Naive thymus-derived CD4-positive, alpha-beta T cell (primary cell): ENCODE measurements at places on chromosomes 11 and 22. TPM values are rescaled to one million over a fixed set of nuclear protein-coding genes. Genes with fewer than 3 reads are reported as not detected.

- no peak for DNase-seq
Observed at GRCh38 chr11:130979386-130979972, 63.2 kb upstream of the SNX19 start.

GRCh38 chr22:42116848-42117424 is 13.7 kb downstream of the CYP2D6 start:
- no peak for DNase-seq

DNA sequence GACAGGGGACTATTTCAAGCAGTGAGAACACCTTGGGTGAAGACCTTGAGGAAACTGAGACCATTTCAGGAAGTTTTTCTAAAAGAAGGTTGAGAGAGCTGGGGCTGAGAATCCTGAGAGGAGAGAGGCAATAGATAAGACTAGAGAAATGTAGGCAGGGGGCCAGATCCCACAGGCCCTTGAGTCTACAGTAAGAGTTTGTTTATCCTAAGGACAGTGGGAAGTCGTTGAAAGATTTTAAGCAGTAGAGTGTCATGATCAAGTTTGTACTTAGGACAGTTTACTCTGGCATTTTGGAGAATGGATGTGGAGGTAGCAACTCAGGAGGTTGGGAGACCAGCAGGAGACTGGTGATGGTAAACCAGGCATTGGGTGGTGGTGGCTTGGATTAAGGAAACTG is 17.1 kb downstream of the HSD17B12 start:
- DNase-seq, result no peak

- no peak for DNase-seq
Observed at GRCh38 chr11:107593951-107594350, 3.0 kb downstream of the ELMOD1 start.

DNA sequence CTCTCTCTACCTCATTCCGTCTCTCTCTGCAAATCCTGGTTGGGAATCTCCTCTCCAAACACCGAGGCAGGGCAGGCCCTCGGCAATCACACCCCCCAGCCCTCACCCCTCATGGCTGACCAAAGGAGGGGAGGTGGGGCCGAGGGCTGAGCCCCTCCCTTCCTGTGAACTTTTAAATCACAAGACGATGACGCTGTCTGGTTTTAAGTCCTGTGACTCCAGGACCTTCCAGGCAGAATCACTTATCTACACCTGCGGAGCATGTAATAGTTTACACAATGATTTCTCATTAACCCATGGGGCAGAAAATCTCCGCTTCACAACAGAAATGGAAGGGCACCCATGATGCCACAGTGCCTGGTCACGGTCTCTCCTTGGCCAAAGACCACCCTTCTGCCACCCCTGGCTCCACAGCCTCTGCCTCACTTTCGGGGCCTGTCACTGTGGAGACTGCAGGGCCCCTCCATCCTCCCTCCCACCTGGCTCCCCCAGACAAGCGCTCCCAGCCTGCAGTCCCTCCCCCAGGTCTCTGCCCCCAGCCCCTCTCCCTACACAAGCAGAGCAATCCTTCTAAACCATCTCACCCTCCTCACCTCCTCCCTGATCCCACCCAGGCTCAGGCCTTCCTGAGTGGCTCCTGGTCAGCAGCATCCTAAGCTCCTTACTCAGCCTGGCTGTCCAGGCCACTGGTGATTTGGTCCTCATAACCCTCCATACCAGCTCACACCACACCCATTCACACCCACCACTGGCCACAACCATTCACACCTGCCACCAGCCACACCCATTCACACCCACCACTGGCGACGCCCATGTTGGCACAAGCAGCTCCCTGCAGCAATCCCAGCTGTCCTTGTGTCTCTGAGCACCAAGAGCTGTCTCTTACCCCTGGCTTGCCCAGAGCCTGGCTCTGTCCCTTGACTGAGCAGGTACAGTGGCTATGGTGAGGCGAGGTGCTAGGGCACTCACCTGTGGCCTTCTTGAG is 30.7 kb upstream of the ARFGAP3 start:
- no peak for DNase-seq

- no peak for DNase-seq
Observed at GRCh38 chr22:33873186-33873585, 47.1 kb downstream of the LARGE1 start.

DNA sequence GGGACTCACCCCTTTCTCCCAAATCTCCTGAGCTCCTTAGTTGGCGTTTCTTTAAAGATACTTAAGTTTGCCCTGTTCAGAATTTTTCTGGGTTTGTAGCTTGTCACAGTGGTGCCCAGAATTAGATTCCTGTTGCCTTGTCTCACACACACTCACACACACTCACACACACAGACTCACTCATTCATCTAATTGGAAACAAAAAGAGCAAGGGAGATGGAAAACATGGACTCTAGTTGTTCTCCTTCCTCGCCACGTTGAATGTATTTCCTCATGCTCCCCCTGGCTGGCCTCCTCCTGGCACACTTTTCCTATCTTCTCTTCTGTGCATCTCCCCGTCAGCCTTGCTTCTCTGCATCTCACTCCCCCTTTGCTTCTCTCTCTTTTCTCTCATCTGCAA is 752.3 kb downstream of the NTM start:
- DNase-seq, result no peak

DNA sequence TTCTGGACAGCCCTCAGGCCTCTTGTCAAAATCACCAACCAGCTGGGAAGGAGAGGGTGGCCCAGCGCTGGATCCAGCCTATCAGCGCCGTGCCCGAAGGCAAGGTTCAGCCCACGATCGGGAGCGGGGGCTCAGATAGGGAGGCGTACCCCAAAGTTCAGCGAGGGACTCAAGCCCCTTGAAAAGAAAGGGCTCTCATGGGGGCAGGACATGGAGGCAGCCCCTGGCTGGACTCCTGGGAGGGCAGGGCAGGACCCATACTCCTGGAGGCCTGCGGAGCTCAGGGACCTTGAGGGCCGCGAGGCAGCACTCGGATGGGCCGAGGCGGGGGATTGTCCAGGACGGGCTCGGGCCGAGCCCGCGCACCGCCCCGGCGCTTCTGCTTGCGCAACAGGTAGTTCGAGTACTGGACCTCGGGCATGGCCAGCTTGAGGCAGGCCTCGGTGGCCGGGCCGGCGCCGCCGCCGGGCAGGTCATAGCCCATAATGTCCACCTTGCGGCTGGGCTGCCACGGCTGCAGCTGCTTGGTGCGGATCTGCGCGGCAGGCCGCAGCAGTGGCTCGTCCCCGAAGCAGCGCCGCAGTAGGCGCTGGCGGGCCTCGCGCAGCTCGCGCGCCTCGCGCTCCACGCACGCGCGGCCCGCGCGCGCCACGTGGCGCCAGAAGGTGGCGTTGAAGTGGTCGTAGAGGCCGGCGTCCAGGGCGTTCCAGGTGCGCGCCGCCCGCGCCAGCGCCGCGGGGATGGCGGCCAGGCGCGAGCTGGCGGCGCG is 6.5 kb downstream of the GAL3ST3 start:
- no peak for DNase-seq

DNA sequence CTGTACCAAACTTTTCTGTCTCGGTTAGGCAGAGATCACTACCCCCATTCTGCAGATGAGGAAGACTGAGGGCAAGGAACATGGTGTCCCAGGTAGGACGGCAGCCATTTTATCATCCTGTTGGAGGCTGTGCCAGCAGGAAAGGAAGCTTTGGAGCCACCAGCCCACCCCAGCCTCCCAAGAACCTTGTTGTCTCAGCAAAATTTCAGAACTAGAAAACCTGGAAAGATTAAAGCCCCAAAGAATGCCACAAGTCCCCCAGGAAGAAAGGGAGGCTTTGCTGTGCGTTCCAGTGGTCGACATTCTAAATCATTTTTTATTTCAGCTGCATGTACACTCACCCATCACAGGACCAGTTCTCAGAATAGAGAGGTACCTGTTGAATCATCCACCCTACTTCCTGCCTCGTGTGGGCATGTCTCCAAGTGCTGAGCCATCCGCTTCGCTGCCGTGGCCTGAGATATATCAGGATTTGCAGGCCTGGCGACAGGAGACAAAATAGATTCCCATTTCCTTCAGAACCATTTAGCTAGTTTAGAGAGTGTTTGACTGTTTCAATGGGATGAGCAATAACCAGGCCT is 13.0 kb upstream of the EIF3D start:
- DNase-seq, result no peak

GRCh38 chr11:33703788-33704187 is 3.2 kb upstream of the C11orf91 start:
- no peak for DNase-seq

GRCh38 chr11:33542921-33543320 is 157.7 kb downstream of the C11orf91 start:
- DNase-seq, result no peak

The MYBPC3 gene
- not detected for polyA plus RNA-seq

The MMP12 gene
- not detected for polyA plus RNA-seq

The HTATIP2 gene
- polyA plus RNA-seq, result 55.3 TPM

The OR6A2 gene
- not detected for polyA plus RNA-seq
